ENCODE measurements at places on chromosomes 11 and 22. TPM values are rescaled to one million over a fixed set of nuclear protein-coding genes. Genes with fewer than 3 reads are reported as not detected.

OR52E8 gene
- not detected for total RNA-seq

UCP3 gene
- 3.6 TPM for total RNA-seq

RAB39A gene
- total RNA-seq = not detected

PAX6 gene
- not detected for total RNA-seq

SLC25A45 gene
- total RNA-seq = 26.3 TPM

FGF19 gene
- not detected for total RNA-seq

MGAT3 gene
- total RNA-seq = 2.1 TPM

TRPC6 gene
- total RNA-seq = not detected

APOBEC3H gene
- total RNA-seq = 20.0 TPM

GDPD4 gene
- total RNA-seq = not detected

KCNK4 gene
- total RNA-seq = not detected

HBB gene
- total RNA-seq = not detected

NLRX1 gene
- total RNA-seq = 23.7 TPM

All from T-helper 2 cell treated with Interferon-gamma antibody and Interleukin-4, amounts not matched to agents 100 ng/mL and 5 ng/mL, for 36 hours (primary cell).